ENCODE measurements at places on chromosomes 7 and 10. TPM values are rescaled to one million over a fixed set of nuclear protein-coding genes. Genes with fewer than 3 reads are reported as not detected.

ZPBP gene
- total RNA-seq: not detected

C10orf105 gene
- 0.40 TPM for total RNA-seq

MINDY4 gene
- 1.4 TPM for total RNA-seq

BLOC1S2 gene
- total RNA-seq: 45.0 TPM

PIK3AP1 gene
- total RNA-seq: 2.9 TPM

GIMAP6 gene
- 25.4 TPM for total RNA-seq

FBXW4 gene
- 34.7 TPM for total RNA-seq

SMKR1 gene
- total RNA-seq: 2.3 TPM

ZNF239 gene
- 2.4 TPM for total RNA-seq

DNA sequence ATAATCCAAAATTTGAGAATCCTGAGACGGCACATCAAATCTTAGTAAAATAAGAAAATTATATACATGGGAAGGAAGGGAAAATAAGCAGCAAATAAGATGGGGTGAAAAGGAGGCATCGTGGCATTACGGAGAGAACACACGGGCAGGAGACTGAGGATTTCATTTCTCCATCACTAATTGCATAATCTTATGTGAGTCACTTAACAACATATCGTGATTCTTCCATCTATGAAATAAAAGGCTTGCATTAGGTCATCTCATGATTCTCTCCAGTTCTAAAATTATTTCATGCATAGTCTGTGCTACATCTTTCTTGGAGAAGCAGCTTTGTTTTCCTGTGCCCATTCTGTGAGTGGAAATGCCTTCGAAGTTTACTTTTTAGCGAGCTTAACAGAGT, 288.7 kb downstream of the LRMDA start:
- no peak for DNase-seq

DNA sequence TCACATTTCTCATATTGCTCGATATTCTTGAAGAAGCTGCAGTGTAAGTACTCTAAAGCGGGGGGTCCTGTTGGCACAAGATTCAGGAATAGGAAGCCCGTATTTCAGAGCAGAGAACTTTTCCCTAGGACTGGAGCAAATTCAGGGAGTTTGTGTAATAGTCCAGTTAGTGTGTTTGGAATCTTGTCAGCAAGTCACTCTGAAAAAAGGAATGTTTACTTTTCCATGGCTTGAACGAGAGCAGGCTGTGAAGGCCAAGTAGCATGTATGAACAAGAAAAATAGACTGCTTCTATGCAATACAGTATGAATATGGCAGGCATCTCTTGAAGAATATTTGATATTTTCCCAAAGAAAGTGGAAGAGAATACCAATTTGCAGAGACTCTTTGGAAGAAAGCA, 39.8 kb downstream of the CDC123 start:
- DNase-seq: no peak

DNA sequence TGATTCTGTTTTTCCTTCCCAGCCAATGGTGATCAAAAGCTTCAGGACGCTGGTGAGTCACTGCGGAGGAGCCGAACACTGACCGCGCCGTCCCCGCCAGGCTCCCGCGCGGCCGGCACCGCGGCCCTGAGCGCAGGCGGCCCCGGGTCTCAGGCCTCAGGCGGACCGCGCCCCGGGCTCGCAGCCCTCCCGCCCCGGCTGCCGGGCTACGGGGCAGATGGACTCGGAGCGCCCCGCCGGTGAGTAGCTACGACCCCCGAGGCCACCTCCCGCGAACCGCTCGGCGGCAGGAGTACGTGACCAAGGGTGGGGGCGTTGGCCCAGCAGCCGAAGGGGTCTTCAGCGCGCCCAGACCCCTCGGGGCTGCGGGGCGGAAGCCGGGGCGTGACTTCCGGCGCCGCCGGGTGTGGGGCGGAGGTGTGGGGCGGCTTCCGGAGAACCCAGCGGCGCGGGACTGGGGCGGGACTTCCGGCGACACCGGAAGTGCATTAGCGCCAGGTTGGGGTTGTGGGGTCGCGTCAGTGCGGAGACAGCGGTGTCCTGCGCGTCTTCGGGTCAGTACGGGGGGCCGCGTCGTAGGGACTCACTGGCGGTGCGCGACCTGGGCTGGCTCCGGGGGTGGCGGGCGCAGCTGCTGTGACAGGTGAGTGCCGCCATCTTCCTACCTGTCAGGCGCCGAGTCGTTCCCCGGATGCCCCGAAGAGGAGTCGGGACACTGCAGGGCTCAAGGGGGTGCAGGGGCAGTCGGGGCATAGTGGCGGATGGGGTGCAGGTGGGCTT, at the start of gene WDR37:
TSS of gene WDR37 (plus strand) at position 60 of the 780 bp plus-strand sequence. CDS start 15,771 bp downstream, outside the sequence.
- DNase-seq: peak; percentile 92

DNA sequence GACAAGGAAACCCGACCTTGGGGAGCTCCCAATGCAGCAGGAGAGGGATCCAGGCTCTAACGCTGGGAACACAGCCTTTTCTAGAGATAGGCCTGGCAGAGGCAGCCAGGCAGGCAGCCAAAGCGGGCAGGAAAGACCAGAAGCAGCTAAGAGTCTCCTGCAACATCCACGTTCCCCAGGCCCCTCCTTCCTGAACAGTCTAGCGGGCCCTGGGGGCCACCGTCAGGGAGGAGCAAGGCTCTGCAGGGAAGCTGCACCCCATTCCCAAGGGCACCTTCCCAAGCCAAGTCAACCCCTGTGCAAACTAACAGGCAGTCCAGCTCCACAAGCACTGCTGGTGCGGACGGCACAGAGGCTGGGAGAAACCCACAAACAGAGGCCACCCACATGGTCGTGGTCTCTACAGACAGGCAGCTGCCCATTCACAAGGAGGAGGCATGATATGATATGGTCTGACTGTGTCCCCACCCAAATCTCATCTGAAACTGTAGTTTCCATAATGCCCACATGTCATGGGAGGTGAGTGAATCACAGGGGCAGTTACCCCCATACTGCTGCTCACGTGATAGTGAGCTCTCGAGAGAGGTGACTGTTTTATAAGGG, 115.7 kb downstream of the MAD1L1 start:
- DNase-seq: no peak

DNA sequence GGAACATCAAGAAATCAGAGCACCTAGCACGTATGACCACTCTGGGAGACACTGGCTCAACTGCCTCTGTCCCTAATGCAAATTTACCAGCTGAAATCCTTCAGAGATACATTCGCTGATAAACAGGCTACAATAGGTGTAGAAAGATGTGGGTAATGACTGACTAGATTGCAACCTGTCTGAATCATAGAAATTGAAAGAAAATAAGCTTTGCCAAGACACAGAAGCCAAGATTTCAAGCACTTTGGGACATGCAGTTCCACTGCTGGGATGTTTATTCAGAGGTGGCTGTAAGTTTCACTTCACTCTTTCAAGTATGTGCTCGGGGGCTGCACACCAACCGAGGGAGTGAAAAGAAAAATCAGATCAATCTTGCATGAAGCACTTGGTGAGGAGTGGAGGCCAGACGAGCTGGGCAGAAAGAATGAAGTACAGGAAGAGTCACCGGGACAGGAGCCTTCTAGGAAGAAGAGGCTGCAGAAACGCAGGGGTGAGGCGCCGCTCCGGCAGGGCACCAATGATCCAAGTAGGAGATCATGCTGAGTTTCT, 276.7 kb downstream of the PARD3 start:
- no peak for DNase-seq

DNA sequence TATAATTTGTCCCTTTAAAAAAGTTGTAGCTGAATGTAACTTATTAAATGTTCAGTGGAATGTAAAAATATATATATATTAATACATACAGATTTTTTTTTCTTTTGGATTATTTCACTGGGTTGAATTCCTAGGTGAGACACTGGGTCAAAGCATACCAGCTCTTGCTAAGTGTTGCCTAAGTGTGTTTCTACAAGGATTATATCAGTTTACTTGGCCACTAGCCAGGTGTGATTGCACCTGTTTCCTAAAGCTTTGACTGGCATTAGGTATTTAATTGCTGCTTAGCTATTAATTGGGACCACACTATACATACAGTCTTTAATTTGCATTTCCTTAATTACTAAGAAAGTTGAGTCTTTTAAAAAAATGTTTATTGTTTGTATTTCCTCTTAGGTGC, 5.5 kb upstream of the ELOVL3 start:
- DNase-seq: no peak

DNA sequence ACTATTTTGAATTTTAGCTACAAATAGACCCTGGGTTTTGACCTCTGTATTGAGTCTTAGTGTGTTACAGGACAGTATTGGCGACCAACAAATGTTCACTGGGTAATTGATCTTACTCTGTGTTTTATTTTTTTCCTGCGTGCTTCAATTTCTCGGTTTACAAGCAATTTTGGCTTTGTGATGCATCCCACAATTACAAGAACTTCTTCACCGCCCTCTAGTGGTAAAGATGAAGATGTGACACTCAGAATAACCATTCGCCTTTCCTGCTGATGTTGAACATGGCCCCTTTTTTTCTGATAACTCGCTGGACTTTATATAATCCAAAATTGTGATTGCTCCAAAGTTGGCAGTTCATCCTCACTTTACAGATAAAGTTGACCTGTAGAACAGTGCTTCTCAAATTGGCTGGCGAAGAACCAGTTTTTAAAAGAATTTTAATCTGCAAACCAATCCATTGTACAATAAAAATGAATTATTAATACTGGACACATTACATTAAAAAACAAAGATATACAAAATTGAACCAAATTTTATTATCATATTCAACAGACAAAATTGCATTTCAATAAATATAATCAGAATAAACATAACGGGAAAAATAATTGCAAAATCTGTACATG, 20.2 kb upstream of the SMC3 start:
- no peak for DNase-seq

DNA sequence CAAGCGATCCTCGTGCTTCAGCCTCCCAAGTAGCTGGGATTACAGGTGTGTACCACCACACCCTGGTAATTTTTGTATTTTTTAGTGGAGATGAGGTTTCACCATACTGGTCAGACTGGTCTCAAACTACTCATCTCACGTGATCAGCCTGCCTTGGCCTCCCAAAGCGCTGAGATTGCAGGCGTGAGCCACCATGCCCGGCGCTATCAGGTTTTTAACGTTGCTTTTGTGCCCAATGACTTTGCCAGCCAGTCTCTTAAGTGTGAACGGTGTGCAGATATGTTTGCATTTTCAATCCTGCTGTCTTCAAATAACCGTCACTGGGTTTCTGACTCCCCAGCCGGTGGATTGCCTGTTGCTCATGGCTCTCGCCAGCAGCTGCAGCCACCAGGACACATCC, 201.8 kb upstream of the PPP2R2D start:
- no peak for DNase-seq

DNA sequence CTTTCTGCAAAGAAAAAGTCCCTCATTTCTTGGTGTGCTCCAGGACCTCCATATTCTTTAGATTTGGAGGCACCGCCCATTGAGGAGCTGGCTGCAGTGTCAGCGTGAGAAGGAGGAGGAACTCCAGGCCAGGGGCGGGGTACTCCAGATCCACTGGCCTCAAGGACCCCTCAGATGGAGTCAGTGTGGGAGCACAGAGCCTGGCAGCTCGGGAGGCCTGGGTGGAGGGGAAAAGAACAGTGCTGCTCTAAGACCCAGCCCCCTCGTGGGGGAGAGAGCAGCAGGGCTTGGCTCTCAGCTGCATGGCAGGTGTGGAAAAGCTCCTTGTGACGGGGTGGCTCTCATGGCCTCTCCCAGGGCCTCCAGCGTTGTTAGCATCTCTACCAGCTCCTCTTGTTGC, 70.5 kb downstream of the ITGB1 start:
- DNase-seq: no peak

GRCh38 chr7:80480566-80480965, 31.3 kb downstream of the GNAT3 start:
- no peak for DNase-seq

DNA sequence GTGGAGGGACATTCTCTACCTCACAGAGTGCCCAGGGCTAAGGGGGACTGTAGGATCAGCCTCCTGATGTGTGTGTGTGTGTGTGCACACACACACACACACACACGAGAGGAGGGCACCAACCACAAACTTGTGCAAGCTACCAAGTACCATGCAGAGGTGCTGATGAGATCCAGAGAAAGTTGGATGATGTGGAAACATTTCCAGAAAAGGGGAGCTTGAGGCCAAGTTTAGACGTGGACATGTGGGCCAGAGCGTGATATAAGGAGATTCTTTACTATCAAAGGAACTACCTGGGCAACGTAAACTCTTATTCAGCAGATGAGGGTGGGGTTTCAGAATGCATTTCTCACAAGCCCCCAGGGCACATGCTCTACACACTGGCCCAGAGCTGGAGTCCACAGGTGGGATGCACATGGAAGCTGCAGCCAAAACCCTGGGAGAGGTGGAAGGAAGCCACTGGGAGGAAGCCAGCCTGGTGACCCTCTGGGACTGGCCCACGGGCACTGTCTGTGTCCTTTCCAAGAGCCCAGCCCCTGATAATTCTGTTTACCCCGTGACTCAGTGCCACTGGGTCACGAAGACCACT, 53.5 kb downstream of the DLG5 start:
- no peak for DNase-seq

DNA sequence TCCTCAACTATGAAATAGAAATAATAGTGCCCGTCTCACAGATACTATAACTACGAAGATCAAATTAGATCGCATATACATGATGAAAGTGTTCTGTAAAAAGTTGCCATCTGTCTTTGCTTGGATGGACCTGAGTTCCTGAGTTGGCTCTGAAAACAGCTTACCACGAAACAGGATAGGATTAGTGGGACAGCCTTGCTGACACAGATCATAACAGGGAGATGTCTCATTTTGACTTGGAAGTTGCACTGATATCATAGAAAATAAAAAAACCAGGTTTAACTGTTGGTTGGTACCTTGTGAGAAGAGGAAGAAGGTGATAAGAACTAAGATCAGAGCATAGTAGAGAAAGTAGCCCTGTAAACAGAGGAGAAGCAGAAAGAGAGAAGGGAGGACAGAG, 79.3 kb upstream of the AGBL3 start:
- DNase-seq: no peak

Measured in activated CD4-positive, alpha-beta T cell treated with anti-CD3 and anti-CD28 coated beads for 36 hours (primary cell).